Effector memory CD8-positive, alpha-beta T cell (primary cell): ENCODE measurements at places on chromosomes 1 and 21.

DNA sequence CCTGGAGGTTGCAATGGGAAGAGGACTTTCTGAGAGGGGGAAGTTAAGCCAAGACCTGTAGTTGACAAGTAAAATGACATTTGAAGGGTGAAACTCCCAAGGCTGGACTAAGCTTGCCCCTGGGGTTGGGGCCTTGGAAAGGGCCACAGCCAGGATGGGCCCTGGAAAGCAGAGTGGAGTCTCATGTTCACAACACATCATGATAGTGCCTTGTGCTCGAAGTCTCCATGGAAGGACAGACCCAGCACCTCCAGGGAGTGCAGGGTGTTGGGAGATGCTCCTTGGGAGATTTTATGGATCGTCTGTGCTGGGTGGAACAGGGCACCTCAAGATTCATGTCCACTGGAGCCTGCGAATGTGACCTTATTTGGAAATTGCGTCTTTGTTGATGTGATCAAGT is 55.6 kb upstream of the ACTRT2 start:
- H3K4me1 ChIP-seq: no peaks in the 10 kb centered on the region
- no peak for DNase-seq
- peaks cover 6% of the 10 kb centered on the region for H3K27me3 ChIP-seq
- no peak overlapping the region for H3K27ac ChIP-seq

DNA sequence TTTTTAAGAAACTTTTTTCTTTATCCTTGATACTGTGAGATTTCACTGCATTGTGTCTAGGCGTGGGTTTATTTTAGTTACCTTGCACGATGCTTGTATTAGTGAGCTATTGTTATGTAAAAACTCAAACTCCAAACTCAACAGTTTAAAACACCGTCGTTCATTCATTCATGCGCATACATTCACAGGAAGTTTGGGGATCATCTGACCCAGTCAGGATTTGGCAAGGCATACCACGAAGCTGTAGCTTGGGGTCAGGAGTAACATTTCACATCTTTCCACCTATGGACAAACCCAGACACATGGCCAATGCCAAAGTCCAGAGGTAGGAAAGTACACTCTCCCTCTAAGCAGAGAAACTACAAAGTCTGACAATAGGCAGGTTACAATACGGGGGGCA is 324.6 kb upstream of the CHRM3 start:
- no peaks in the 10 kb centered on the region for H3K27me3 ChIP-seq
- no peaks in the 10 kb centered on the region for H3K4me1 ChIP-seq
- no peak for DNase-seq
- no peak overlapping the region for H3K27ac ChIP-seq
- H3K36me3 ChIP-seq: no peaks in the 10 kb centered on the region

DNA sequence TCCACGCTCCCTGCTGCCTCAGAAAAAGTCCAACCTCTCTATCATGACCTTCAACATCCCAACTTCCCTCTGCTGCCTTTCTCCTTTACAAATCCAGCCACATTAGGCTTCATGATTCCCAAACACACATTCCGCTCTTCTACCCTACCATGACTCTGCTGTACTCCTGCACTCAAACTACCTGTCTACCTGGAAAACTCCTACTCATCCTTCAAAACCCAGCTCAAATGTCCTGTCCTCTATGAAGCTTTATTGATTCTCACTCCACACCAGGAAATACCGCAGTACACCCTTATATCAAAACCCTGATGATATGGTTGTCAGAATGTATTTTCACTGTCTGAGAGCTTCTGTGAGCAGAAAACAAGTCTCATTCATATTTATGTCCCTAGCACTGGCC is 8.9 kb downstream of the ARHGEF19 start:
- DNase-seq: no peak
- H3K27me3 ChIP-seq: no peaks in the 10 kb centered on the region
- H3K36me3 ChIP-seq: peaks cover 6% of the 10 kb centered on the region

- no peak for DNase-seq
- H3K36me3 ChIP-seq: no peaks in the 10 kb centered on the region
- no peak overlapping the region for H3K27ac ChIP-seq
- no peaks in the 10 kb centered on the region for H3K4me1 ChIP-seq
- peaks cover 56% of the 10 kb centered on the region for H3K27me3 ChIP-seq
Observed at GRCh38 chr1:159152031-159152430, 19.4 kb upstream of the CADM3 start.

GRCh38 chr1:29245876-29246275 is 9.6 kb downstream of the PTPRU start:
- no peak overlapping the region for H3K4me3 ChIP-seq
- H3K27ac ChIP-seq: no peak overlapping the region
- DNase-seq: no peak
- H3K27me3 ChIP-seq: peaks cover 30% of the 10 kb centered on the region
- H3K36me3 ChIP-seq: no peaks in the 10 kb centered on the region

GRCh38 chr1:217311766-217312165 is 319.1 kb downstream of the GPATCH2 start:
- no peaks in the 10 kb centered on the region for H3K36me3 ChIP-seq
- no peaks in the 10 kb centered on the region for H3K27me3 ChIP-seq
- no peak for DNase-seq
- no peaks in the 10 kb centered on the region for H3K4me1 ChIP-seq
- no peak overlapping the region for H3K27ac ChIP-seq
- H3K4me3 ChIP-seq: no peak overlapping the region

GRCh38 chr1:203151362-203152157 is 24.0 kb downstream of the ADORA1 start:
- no peak overlapping the region for H3K27ac ChIP-seq
- H3K4me3 ChIP-seq: no peak overlapping the region
- H3K36me3 ChIP-seq: peaks cover 3% of the 10 kb centered on the region
- no peak for DNase-seq
